NCI-H2029 treated with DMSO at 0.1 percent for 48 hours (cell line): ENCODE measurements at places on chromosomes 6 and 20.
A peak's percentile ranks its signal among the peaks of the same experiment; 100 is the strongest.

DNA sequence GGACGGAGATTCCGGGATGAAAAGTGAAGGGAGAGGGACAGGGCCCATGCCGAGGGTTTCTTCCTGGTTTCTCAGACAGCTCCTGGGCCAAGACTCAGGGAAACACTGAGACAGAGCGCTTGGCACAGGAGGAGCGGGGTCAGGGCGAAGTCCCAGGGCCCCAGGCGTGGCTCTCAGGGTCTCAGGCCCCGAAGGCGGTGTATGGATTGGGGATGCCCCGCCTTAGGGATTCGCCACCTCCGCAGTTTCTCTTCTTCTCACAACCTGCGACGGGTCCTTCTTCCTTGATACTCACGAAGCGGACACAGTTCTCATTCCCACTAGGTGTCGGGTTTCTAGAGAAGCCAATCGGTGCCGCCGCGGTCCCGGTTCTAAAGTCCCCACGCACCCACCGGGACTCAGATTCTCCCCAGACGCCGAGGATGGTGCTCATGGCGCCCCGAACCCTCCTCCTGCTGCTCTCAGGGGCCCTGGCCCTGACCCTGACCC, 55.0 kb upstream of the HLA-A start:
- DNase-seq = peak; percentile 7

DNA sequence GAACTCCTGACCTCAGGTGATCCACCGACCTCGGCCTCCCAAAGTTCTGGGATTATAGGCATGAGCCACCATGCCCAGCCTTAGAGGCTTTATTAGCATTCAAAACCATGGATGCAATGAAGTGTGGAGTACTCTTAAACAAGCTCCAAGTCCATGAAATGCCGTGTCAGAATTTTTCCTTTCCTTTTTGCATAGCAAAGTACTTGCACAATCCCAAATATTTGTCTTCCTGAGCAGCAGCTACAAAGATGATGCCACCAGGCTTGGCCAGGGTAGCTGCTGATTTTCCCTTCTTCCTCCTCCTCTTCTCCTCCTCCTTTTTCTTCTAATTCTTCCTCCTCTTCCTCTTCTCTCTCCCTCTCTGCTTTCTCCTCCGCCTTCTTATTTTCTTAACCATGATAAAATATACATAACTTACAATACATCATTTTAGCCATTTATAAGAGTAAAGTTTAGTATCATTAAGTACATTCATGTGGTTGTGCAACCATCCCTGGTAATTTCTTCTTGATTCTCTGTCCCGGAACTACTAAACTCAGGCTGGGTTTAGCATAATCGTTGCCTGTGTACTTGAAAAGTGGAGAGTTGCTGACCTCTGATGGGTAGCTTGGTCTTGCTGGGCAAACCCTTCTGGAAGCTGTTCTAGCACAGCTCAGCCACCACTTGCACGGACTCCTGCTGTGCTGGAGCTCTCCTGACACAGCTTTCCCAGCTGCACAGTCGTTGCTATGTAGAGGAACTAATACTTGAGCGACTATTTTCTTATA, 20.3 kb downstream of the MUCL3 start:
- no peak for DNase-seq

GRCh38 chr6:135658481-135658880, 160.9 kb upstream of the AHI1 start:
- no peak for DNase-seq

- no peak for DNase-seq
Observed at GRCh38 chr20:63057171-63058117, 50.7 kb upstream of the BHLHE23 start.

- DNase-seq = no peak
Observed at GRCh38 chr6:150099546-150099945, 30.6 kb upstream of the ULBP3 start.

DNA sequence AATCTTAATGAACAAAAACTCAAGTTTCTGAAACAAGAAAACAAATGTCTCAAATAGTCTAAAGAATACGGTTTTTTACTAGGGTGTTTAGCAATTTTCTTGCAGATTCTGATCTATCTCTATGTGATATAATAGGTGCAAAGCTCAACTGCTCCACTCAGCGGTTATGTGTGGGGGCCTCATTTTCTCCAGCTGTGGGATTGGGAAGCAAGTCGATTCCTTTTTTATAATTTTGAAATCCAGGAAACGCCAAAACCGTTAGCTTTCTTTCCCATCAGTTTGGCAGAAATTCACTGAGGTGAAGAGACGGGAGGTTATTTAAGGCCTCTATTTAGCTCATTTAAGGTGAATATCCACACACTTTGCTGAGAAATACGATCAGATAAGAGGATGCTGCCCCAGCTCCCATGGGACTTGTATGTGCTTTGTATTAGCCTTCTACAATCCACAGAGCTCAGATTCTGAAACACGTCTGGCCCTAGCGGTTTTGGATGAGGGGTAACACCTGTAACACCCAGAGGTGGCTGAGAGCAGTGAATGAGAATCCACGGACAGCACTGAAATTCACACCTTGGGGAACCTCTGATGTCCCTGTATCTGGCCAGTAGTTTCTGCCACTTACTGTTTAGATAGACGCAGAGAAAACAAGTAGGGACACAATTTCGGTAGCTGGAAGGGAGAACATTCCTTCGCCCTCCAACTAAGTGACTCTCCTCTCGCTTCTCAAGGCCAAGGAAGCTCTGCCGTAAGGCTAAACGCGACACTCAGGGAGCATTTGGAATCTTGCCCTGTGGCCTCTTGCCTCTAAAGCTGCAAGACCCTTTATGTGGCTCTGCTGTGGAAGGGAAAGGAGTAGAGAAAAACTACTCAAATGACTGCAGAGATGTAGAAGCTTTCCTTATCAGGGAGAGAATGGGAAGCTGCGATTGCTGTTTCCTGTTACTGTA, 6.5 kb upstream of the BCAS4 start:
- no peak for DNase-seq

DNA sequence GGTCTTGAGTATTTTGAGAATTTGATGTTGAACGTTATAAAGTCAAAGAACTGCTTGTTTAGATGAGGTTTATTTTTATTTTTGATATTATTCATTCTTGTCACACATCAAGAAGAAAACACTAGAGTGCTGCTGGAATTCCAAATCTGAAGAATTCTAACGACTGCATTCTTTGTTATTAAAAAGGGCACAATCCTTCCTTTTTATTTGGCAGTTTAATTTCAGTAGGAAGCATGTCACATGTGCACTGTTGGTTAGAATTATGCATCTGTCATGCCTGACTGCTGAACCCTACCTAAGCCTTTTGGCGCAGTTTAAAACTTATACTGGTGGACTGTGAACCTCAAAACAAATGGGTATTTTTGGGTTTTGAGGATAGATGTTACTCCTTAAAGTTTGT, 4.0 kb downstream of the ID4 start:
- no peak for DNase-seq

GRCh38 chr6:5103250-5103649, 18.1 kb downstream of the PPP1R3G start:
- DNase-seq = no peak

GRCh38 chr20:1945134-1945618, 48.7 kb downstream of the PDYN start:
- no peak for DNase-seq

GRCh38 chr6:138728662-138729061, 44.9 kb upstream of the CCDC28A start:
- DNase-seq = no peak

- no peak for DNase-seq
Observed at GRCh38 chr6:133623065-133623464, 265.8 kb upstream of the TCF21 start.

- no peak for DNase-seq
Observed at GRCh38 chr6:93972791-93973190, 553.4 kb upstream of the EPHA7 start.

GRCh38 chr20:43140726-43141125, 49.0 kb downstream of the PTPRT start:
- no peak for DNase-seq

DNA sequence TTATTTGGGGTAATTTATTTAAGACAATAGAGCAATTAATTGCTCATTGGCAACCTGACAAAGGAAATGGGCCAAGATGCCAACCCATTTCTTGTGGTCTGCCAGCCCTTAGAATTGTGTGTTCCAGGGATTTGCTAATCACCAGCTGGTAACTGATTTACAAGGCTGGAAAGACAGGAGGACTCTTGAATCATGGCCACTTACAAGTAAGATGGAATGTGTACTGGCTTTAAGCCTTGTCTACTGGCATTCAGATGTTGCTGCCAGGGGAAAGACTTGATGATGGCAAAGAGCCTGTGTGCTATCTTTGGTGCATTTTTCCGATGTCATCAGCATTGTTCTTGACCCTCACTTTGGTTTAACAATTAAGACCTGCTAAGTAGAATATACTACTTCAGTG, 91.0 kb downstream of the BCKDHB start:
- no peak for DNase-seq

GRCh38 chr6:152277826-152278329, 359.3 kb downstream of the SYNE1 start:
- no peak for DNase-seq

- no peak for DNase-seq
Observed at GRCh38 chr6:138497286-138497685, 2.0 kb downstream of the NHSL1 start.

- DNase-seq = no peak
Observed at GRCh38 chr20:37468886-37469285, 52.2 kb upstream of the NNAT start.

GRCh38 chr6:72553531-72554511, 68.0 kb upstream of the KCNQ5 start:
- peak; percentile 72 for DNase-seq

- DNase-seq = no peak
Observed at GRCh38 chr20:14698125-14698524, 360.7 kb upstream of the FLRT3 start.

- DNase-seq = peak; percentile 4
Observed at GRCh38 chr6:156013155-156013554, 557.5 kb upstream of the NOX3 start.

GRCh38 chr6:154528310-154528915, 17.9 kb upstream of the CNKSR3 start:
- no peak for DNase-seq
